Stimulated activated CD4-positive, alpha-beta T cell treated with anti-CD3 and anti-CD28 coated beads, Interleukin-15, amount 100 ng/mL, for 24 hours (primary cell): ENCODE measurements at places on chromosomes 1 and 21.

- no peak for DNase-seq
Observed at GRCh38 chr1:14678011-14678638, 79.6 kb downstream of the KAZN start.

DNA sequence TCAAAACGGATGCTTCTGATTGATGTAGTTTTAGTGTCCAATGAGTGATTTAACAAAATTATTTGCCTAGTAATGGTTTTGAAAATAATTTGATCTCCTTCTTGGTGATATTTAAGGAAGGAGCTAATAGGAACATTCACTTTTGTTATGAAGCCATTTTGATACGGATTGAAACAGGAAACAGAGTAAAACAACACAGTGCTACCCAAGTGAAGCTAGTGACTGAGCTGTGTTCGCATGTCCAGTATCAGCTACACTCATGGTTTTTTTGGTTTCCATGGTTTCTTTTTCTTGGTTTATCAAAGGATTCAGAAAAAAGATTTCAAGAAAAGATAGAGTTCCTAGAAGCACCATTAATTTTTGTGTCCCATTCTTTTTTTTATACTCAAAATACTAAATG, 40.1 kb upstream of the PLEKHO1 start:
- DNase-seq: peak; percentile 5

DNA sequence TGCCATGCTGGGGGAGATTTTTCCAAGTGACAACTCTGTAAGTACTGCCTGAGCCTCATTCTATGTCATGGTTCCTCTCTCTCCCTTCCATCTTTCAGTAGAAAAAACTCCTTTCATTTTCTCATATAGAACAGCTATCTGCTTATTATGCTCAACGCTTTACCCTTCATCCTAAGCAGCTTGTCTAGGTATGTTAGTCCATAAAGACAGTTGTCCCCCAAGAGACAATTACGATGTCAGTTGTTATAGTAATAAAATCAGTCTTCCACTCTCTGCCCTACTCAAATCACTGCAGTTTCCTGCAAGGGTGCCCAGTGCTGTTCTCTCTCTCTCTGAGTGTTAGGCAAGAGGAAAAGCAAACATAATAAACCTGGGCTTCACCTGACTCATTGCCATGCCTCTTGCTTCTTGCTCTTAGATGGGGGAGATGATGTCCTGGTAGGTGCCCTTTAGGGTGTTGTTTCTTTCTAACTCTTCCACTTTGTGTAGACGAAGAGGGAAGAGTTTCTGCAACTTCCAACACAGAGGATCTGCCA, 59.4 kb downstream of the PAPPA2 start:
- DNase-seq: no peak

DNA sequence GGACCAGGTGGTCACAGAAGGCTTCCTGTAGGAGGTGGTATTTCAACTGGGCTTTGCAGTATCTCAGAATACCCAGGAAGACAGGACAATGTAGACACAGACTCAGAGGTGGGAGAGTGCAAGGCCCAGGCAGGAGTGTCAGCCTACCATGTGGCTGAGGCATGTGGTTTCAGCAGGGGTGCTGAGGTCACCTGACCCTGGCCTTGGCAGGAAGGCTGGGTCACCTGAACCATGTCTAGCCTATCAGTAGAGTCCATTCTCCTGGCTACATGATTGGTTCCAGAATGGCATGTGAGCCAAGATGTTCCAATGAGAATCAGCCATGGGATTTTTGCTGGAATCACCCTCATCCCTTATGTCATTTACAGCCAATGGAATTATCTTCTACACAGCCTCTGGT, 169.4 kb downstream of the ACTL8 start:
- DNase-seq: no peak

DNA sequence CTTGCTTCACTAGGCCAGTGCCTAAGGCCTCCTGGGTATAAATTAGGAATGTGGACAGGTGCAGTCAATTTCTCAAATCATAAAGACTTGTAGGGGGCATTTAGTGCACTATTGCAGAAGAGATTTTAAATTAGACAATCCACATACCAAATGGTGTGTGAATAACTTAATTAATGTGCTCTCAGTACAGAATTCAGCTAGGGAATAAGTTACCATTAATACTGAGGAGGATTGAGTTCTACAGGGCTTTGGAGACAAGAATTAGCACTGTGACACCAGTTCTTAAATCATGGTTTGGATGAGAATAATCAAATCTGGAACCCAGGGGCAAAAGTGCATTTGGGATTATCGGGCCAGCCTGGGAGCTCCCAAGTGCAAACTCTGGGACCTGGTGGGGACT, 1.7 kb downstream of the SYPL2 start:
- no peak for DNase-seq

DNA sequence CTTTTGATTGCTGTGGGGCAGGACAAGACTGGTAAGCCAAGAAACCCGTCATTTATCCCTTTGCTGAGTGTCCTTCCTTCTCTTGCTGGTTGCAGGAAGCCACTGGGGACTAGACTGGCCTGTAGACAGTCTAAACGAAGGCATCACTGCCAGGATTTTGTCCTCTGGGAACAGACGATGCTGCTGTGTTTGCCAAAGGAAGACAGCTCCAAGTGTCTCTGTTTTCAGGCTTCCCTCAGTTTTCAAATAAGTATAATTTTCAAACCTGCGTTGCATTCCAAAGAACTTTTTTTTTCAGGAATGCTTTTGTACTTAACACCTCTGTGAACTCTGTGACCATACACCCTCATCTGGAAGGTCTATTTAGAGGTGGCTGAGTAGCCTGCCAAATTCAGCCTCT, 269.4 kb downstream of the HLX start:
- no peak for DNase-seq

DNA sequence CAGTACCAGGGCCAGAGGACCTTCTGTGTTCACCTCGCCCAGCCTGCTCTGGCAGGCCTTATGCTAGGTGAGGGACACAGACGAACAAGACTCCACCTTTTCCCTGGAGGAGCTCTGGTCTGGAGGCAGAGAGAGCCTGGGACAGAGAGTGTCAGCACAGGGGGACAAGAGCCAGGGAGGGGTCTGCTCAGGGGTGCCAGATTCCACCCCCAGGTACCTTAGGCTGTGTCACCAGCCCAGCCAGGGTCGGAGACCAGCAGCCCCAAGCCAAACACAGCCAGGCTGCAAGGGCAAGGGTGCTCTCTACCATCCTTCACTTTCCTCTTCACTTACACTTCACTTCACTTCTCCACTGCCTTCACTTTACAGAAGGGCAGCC, 4.3 kb upstream of the LRP8 start:
- DNase-seq: no peak

- no peak for DNase-seq
Observed at GRCh38 chr1:21672478-21673276, 3.5 kb upstream of the RAP1GAP start.

- no peak for DNase-seq
Observed at GRCh38 chr1:71625004-71625403, 544.2 kb upstream of the ZRANB2 start.

- DNase-seq: no peak
Observed at GRCh38 chr1:208170252-208170651, 73.9 kb downstream of the PLXNA2 start.

- no peak for DNase-seq
Observed at GRCh38 chr1:67460676-67461500, 30.7 kb upstream of the SERBP1 start.

DNA sequence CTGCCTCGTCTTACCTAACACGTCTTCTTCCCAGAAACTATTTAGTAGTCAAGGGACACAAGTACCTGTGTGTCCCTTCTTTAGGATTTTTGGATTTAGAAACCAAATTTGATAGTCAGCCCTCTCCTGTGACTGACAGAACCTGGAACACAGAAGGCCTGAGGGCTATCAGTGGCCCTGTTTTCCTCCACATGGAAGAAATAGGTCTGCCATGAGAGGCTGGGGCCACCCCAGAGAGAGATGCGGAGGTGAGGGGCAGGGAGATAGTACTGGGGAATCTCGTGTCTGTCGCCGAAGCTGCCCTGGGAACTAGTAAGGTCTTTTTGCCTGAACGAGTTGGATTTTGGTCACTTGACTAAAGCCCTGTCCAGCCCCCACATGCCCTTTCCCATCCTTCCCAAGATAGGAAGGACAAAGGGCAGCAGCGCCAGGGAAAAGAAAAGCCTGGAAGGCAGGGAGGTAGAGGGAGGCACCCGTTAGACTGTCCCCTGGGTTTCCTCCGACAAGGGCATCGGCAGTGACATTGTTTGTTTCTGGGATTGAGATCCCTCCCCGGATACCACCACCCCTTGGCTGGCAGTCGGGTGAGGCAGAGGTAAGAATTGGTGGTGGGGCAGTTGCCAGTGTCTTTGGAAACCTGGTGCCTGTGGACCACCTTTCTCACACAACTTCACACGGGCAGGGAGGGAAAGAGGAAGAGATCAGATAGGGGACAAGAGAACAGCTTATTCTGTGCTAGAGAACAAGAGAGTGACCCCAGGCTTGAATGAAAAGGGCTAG, 19.8 kb downstream of the SMIM12 start:
- no peak for DNase-seq

GRCh38 chr1:98264727-98265126, 343.9 kb upstream of the DPYD start:
- no peak for DNase-seq

DNA sequence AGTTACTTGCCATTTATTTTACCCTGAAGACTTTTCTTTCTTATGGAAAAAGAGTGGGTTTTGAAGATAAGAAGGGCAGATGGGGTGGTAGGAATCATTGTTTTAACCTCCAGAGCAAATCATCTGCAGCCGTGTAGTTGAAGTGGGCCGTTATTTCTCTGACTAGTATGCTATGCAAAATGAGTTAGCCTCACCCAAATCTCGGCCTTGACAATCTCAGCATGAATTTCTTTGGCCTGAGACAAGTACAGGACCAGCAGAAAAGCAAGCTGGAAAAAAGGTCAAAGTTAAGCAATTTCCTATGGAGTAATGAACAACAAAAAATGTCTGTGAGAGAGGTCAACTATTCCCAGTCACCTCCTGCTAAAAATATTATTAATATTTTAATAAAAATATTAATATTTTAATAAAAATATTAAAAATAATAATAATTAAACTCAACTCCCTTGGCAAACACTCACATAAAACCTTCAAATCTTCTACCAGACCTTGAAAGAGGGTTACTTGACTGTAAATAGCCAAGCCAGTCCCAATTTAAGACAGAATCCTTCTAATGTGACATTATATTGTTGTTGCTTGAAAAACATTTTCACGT, 6.8 kb upstream of the TEKT2 start:
- DNase-seq: no peak

DNA sequence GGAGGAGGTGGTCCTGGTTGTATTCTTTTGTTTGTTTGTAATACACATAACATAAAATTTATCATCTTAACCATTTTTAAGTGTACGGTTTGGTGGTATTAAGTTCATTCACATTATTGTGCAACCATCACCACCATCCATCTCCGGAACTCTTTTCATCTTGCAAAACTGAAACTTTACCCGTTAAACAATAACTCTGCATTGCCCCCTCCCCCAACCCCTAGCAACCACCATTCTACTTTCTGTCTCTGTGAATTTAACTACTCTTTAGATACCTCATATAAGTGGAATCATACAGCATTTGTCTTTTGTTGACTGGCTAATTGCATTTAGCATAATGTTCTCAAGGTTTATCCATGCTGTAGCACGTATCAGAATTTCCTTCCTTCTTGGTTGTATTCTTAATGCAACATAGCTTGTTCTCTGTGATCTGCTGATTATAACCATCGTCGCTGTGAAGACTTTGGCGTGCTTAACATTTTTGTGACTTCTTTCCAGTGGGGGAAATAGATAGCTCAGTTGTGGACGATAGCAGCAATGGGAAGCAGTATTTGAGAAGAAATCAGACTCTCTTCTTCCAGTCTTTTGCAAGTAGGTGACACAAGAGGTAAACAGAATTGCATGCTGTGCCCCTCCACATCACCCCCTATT, 117.5 kb upstream of the HOOK1 start:
- DNase-seq: peak; percentile 41

- DNase-seq: no peak
Observed at GRCh38 chr1:2441746-2442145, 29.4 kb upstream of the PEX10 start.

- no peak for DNase-seq
Observed at GRCh38 chr1:107530543-107530942, 389.7 kb downstream of the NTNG1 start.

DNA sequence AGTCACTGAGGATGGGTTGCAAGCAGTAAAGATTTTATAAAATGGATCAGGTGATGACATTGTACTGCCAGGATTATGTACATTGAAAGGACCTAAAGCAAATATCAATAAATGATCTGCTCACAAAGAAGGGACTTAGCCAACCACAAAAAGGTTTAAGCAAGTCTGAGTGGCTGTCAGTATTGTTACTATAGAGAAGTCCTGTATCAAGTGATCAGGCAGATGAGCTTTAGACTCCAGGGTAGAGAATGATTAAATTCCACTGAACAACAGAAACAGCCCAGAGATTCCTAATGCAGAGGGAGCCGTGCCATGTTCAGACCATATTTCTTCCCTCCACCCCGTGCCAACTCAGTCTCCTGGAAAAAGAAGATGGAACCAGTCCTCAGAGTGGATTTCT, 138.9 kb downstream of the SETD4 start:
- DNase-seq: no peak

GRCh38 chr1:201742476-201742875, 86.5 kb upstream of the IPO9 start:
- DNase-seq: no peak

DNA sequence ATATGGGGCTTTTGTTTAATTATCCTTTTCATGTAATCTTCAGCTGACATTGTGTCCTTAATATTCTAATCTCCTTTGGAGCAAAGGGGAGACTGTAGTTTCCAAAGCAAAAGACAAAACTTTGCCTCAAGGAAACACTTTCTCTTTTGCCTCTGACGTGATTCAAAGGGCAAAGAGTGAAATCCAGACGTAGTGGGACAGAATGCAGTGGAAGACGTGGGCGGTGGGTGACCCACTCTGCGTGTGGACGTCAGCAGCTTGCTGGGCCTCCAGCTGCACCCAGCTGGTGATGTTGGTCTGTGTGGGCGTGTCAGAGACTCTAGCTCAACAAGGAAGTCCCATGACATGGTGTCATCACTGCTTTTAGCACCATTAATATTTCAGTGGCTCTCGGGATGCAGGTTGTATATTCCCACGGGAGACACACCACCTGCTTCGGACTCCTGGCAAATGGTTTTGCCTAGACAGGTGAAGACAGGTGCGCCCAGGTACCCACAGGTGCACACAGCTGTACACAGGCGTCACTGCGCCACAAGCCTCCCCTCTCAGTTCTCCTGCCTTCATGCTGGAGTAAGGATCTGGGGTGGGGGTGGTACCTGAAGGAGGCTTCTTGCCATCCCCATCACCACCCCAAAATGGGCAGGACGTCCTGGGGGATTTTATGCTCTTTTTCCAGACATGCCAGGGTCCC, 292.1 kb upstream of the VAMP3 start:
- DNase-seq: peak; percentile 11
